ENCODE measurements at places on chromosomes 16 and 17.

DNA sequence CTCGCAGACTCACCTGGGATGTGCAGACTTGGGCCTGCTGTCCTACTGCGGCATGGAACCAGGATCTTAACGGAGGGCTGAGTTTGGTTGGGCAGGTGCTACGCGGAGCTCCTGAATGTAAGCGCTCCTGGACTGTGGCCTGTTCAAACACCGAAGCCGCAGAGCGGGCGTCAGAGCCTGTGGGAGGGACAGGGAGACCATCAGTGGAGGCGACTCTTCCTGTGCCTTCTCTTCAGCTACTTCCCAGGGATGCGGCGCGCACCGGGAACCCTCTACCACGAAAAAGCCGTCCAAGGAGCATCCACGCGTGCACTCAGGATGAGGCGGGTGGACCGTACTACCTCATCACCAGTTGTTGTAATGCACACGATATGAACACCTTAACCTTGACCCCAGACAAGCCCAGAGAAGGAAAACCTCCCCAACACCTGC is 2.0 kb downstream of the USP36 start:
- no peak for DNase-seq

GRCh38 chr17:48610282-48611211 is at the start of gene HOXB7:
Gene HOXB7, minus strand, starts transcription at chr17:48611017. Its CDS starts 99 bp downstream, at chr17:48610918.
- DNase-seq = no peak

DNA sequence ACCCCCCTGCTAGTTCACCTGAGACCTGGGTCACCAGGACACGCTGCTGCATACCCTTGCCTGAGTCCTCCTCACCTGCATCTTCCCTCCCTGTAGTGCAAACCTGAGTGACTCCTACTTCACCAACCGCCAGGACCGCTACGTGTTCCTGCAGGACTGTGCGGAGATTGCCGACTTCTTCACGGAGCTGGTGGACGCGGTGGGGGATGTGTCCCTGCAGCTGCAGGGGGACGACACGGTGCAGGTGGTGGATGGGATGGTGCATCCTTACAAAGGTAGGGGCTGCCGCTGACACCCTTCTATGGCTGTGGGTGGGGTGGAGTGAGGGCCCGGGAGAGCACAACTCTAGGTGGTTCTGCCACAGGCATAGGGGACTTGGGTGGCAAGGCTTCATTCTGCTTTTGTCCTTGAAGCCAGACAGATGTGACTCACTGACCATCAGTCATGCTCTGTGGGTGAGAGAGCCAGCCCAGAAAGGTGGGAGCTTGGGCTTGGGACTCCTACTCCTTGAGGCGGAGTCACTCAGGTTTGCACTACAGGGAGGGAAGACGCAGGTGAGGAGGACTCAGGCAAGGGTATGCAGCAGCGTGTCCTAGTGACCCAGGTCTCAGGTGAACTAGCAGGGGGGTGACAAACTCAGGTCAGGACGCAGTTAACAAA is 22.3 kb downstream of the PGS1 start:
- DNase-seq = no peak

DNA sequence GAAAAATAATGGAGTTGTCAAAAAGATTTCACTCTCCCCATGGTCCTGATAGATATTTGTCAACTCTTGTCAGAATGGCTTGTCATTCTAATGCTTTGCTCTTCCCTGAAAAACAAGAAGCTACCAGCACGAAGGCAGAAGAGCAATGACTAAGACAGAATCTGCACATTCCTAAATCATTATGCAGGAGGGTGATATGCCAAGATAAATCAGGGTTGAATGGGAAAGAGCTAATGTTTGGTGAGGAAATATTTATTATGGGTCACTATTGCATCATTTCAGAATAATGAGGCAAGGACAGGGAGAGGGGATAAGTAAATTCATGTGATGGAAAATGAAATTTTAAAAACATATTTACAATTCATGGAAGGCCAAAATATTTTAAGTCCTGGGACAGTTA is 297.5 kb upstream of the XYLT1 start:
- no peak for DNase-seq

- no peak for DNase-seq
Observed at GRCh38 chr16:81096715-81097208, 567 bp upstream of the GCSH start.

- DNase-seq = no peak
Observed at GRCh38 chr16:88499836-88500251, 46.8 kb downstream of the ZFPM1 start.

DNA sequence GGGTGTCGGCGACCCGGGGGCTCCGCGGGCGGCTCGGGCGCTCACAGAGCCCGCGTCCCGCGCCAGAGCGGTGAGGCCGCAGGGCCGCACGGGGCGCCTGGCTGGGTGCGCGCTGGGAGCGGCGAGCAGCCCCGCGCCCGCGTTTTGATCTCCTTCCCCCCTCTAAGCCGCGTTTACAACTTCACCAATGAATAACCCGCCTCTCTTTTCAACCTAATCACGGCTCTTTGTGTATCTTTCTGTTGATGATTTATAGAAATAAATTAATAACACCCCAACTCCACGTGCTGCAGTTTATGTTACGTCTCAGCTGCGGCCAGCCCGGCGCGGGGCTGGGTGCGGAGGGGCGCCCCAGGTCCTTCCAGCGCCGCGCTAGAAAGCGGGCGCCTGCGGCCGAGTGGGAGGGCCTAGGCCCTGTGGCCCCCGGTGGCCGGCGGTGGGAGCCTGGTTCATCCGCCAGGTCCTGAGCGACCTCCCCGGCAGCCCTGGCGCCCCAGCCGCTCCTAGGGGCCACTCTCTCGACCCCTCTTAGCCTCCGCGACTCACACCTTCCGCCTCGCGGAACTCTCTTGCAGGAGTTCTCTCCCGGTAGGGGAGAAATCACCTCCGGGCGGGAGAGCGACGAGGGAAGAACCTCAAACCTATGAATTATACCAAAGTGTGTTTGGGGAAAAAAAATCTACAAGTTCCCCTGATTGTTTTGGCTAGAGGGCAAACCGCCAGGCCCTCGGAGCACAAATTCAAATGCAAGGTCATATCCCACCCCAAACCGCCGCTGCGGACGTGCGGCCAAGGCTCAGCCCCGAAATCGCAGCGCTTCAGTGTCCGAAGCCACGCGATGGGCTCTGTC is 1.9 kb downstream of the HNF1B start:
- DNase-seq = no peak

GRCh38 chr16:31333686-31334649 is 21.0 kb upstream of the ITGAX start:
- DNase-seq = no peak

DNA sequence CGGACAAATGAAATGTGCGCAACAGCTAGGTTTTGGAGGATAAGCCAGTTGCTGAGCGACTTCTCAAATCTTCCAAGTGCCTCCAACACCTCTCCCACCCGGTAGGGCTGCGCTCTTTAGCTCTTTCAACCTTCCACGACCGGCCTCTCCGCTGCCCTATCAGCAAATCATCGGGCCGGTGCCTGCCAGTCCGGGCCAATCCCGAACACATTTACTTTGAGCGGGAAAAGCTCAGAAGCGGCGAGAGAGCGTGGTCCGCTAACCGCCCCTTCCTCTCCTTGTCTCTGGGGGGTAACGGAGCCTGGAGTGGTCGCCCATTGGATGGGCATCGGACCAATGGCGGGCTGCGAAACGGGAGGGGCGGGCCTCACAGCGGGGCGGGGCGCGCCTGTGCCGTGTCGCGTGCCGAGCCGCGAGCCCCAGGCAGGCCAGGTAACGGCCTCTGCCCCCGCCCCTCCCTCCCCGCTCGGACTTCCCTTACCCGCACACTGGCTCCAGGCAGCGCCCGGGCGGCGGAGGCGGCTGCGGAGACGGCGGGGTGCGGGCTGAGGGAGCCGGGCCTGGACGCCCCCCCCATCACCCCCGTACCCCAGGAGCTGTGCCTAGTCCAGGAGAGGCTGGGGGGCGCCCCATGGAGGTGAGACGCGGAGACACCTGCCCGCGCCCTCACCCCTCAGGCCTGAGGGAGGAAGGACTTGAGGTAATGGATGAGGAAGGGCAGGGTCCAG is at the start of gene MEIOC:
TSS of gene MEIOC (plus strand) at position 486 of the 728 bp plus-strand sequence. CDS start at position 632, 146 bp downstream.
- DNase-seq = no peak

- no peak for DNase-seq
Observed at GRCh38 chr17:69082696-69083095, 22.0 kb upstream of the ABCA9 start.

DNA sequence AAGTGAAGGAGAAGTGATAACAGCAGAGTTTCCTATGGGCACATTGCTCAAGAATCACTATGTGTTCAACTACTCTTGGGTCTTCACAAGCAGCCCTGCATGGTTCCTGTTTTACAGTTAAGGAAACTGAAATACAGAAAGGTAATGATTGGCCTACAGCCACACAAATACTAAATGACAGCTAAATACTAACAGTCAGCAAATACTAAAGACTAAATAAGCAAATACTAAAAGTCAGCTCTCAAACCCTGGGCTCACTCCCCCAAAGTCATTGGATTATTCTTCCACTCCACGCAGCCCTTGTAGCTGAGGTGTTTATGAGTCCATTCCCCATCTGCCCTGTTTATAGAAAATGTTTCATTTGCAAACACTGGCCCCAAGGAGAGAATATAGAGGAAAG is 372.7 kb upstream of the CDH11 start:
- no peak for DNase-seq

GRCh38 chr17:31211352-31212012 is 85.6 kb downstream of the OMG start:
- no peak for DNase-seq

DNA sequence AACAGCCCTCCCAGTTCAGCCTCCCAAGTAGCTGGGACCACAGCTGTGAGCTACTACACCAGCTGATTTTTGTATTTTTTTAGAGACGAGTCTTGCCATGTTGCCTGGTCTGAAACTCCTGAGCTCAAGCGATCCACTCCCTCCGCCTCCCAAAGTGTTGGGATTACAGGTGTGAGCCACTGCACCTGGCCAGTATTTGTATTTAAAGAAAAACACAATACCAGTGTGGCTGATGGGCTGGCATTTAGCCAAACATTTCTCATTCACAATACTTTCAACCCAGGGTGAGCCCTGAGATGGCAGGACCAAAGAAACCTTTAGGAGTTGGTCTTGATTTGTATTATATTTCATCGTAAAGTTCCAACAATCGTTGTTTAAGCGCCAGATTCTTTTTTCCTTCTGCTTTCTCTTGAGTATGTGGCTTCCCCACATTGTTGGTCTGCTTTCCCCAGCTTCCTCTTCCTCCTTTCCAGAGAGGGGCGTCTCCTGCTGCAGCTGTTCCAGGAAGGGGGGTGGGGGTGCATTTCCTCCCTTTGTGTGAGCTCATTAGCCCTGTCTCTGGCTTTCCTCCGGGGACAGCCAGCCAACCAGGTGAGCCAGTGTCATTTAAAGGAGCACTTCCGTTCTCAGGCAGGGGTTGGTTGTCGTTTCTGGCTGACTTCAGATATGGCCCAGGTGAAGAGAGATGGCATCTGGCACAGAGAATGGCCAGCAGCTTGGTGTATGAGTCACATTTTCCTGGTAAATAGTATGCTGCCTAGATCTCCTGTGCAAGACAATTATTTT is 79.9 kb downstream of the GPRC5B start:
- DNase-seq = peak; percentile 13

DNA sequence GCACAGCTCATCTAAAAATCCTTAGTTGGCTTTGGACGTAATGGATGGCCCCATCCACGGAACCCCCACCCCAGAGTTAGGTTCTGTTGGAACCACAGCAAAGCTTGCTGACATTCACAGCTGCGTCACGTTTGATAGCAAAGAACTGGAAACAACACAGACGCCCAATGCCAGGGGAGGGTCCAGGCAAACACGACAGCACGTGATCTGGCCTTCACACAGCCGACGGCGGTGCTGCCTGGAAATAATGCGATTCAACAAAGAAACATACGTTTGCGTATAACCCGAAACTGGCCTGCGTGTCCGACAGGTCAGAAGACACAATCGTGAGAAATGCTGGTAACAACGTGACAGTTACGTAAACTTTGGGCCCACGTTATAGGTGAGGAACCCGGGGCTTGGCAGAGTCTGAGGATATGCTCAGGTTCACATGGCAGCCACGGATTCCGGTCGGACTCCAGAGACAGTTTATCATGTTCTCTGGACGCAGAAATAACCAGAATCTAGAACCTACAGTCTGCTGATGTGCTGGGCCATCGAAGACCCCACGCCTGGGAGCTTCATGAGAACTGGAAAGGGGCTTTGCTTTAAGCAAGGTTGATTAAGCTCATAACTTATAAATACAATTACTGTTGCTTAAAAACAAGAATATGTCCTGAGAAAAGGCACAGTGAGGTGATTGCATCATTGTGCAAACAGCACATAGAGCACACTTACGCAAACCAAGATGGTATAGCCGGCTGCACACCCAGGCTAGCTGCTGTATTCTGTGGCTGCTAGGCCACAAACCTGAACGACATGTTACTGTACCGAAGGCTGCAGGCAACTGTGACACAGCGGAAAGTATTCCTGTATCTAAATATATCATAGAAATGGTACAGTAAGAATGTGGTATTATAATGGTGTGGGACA is 70.4 kb downstream of the RPH3AL start:
- DNase-seq = no peak

Measured in BE2C (cell line).